Renal cortical epithelial cell (primary cell): ENCODE measurements at places on chromosomes 2 and 18. TPM values are rescaled to one million over a fixed set of nuclear protein-coding genes. Genes with fewer than 3 reads are reported as not detected.

DNA sequence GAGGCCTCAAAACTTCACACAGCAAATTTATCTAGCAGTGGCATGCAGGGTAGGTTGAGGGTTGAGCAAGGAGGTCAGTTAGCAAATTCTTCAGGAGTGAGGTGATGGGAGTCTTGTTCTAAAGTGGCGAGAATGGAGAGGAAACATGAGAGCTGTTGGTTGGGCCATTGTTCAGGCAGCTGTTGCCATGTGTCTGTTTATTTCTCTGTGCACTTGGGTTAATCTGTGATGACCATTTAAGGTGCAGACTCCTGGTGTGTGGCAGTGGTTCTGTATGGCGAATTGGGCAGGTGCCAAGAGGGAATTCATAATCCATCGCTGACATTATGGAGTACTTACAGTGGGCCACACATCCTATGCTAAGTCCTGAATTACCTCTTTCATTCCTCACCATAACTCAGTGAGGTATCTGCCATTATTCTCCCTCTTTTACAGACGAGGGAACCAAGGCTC is 30.4 kb downstream of the TMEM178A start:
- peak; percentile 94 for DNase-seq

DNA sequence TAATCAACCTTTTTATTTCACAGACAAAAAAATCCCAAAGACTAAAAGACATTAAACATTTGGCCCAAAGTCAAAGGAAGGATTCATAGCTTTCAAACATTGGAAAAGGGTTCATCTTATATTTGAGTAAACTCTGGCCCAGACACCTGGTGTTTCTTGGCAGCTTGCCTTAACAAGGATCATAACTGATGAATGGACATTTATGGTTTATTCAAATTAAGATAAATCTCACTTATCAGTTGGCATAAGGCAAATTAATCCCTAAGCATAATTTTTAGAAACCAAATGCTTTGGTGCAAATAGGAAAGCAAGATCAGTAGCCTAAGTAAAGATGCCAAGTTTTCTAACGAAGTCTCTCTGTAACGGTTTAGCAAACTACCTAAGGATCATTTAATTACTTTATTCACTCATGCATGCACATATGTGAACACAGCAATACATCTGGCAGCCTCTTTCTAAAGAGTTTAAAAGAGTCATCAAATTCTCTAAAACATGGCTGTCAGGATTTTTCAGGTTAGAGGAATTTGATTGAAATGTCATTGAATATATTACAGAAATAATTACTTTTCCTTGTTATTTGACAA is 323.4 kb upstream of the RBMS1 start:
- DNase-seq, result no peak

Gene TMEM200C
- 0.30 and 0.69 TPM in 2 replicates for total RNA-seq

DNA sequence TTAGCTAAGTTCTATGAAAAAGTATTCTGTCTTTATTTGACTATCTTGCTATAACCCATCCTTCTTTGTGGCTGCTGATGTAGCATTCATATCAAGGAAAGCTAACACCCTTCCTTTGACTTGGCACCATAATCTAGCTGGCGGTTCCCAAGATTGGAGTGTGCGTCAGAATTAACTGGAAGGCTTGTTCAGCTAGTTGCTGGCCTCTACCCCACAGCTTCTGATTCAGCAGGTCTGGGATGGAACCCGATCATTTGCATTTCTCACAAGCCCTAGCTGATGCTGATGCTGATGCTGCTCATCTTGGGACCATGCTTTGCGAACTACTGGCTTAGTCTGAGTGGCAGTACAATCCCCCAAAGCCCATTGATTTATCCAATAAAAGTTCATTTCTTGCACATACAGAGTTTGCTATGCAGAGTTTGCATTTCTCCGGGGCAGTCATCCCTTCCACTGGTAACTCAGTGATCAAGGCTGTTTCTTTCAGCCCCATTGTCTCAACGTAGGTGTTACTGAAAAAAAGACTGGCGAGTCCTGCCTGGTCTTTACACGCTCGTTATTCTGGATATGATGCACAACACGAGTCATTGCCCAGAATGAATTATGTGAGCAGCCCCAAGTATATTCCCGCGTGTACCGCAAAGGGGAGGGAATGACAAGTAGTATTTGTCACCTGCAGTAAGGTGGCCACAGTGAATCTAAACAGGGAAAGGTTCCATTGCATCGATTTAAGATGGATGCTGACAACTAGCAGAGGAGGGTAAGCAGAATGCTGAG is 96.5 kb downstream of the ZNF532 start:
- no peak for DNase-seq

Gene ATG16L1
- 44.0 and 63.9 TPM in 2 replicates for total RNA-seq
